ENCODE measurements at places on chromosomes 5 and 9. TPM values are rescaled to one million over a fixed set of nuclear protein-coding genes. Genes with fewer than 3 reads are reported as not detected.
A peak's percentile ranks its signal among the peaks of the same experiment; 100 is the strongest.

GRCh38 chr9:18396102-18396728, 77.7 kb upstream of the ADAMTSL1 start:
- no peaks in the 10 kb centered on the region for H3K36me3 ChIP-seq
- H3K4me3 ChIP-seq = no peak overlapping the region
- peaks cover 10% of the 10 kb centered on the region for H3K4me1 ChIP-seq
- no peaks in the 10 kb centered on the region for H3K27me3 ChIP-seq

GRCh38 chr9:69325409-69326212, 596 bp downstream of the ENTREP1 start:
- peaks cover 31% of the 10 kb centered on the region for H3K27me3 ChIP-seq
- H3K36me3 ChIP-seq = no peaks in the 10 kb centered on the region
- peak overlapping the region; percentile 65 for H3K4me3 ChIP-seq

DNA sequence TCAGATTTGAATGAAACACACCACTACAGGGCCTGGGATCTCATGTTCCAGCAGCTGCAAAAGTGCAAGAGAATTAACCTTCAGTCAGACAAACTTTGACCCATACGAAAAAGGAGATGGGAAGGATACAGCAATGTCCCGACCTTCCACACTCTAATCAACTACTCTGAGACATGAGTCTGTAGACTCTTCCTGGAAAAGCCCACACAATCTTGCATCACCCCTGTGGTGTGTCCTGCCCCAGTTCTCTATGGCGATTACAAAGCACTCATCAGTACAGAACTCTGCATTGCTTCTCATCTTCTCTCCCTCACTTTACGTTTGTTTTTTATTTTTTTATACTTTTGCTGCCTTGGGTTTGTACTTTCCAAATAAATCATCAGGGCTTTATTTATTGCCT, 241.0 kb upstream of the KIF2A start:
- no peak overlapping the region for H3K27ac ChIP-seq
- no peaks in the 10 kb centered on the region for H3K27me3 ChIP-seq
- no peaks in the 10 kb centered on the region for H3K4me1 ChIP-seq
- DNase-seq = no peak
- H3K36me3 ChIP-seq = no peaks in the 10 kb centered on the region

DNA sequence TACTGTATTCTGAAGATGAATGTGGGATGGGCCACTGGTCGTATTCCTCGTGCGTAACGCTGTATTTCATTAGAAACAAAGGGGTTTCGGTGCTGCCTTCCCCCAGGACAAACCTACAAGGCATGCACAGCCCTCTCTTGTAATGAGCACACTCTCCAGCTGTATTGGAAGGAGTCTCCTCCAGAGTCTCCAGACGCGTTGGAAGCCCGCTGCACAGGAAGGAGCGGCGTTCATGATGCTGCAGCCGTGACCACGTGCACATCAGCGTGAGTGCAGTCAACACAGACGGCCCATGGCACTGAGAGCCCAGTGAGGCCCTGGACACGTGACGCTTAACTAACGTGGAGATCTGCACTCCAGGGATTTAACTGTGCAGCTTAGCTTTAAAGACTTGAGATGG, 209.0 kb upstream of the IRX1 start:
- no peak overlapping the region for H3K4me3 ChIP-seq
- H3K27me3 ChIP-seq = peaks cover 6% of the 10 kb centered on the region
- no peaks in the 10 kb centered on the region for H3K36me3 ChIP-seq
- no peak overlapping the region for H3K27ac ChIP-seq

DNA sequence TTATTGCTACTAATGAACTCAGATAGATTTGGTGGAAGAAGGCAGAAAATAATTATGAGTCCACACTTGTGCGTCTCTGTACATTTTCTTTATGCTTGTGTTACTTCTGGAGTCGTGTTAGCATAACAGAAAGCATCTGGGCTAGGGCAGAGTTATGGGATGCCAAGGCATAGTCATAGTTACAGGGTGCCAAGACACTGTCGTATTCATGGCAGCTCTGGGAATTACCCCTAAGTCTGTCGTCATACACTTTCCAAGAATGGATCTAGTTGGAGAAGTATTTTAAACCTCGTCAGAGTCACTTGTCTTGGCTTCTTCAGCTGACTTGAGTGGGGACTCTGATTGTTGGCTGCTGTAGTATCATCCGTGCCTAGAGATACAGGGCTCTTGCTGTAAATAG, 27.7 kb downstream of the CAMK4 start:
- H3K36me3 ChIP-seq = no peaks in the 10 kb centered on the region
- no peak overlapping the region for H3K27ac ChIP-seq

- no peaks in the 10 kb centered on the region for H3K27me3 ChIP-seq
- no peak for DNase-seq
- no peak overlapping the region for H3K27ac ChIP-seq
- H3K36me3 ChIP-seq = no peaks in the 10 kb centered on the region
- no peaks in the 10 kb centered on the region for H3K4me1 ChIP-seq
Measured at GRCh38 chr5:15191012-15191411, 309.0 kb upstream of the FBXL7 start.

DNA sequence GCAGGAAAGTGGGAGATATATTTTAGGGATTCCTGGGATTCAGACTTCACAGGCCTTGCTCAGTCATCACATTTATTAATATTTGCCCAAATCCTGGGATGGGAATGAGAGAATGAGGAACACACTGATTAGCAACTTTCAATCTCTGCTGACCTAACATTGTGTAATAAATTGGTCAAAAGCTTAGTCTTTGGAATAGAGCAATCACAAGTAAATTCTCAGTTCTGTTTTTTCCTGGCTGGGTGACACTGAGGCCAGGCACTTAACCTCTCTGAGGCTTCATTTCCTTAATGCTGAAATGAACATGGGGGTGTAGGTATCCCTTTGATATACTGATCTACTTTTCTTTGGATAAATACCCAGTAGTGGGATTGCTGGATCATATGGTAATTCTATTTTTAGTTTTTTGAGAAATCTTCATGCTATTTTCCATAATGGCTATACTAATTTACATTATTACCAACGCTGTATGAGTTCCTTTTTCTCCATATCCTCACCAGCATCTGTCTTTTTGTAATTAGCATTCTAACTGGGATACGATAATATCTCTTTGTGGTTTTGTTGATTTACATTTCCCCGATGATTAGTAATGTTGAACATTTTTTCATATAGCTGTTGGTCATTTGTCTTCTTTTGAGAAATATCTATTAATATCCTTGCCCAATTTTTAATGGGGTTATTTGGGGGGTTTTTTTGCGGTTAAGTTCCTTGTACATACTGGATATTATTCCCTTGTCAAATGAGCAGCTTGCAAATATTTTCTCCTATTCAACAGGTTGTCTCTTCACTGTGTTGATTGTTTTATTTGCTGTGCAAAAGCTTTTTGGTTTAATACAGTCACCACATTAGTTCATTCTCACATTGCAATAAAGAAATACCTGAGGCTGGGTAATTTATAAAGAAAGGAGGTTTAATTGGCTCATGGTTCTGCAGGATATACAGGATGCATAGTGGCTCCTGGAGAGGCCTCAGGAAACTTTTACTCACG, 36.8 kb upstream of the NIPBL start:
- H3K27me3 ChIP-seq = no peaks in the 10 kb centered on the region
- H3K4me1 ChIP-seq = no peaks in the 10 kb centered on the region
- no peaks in the 10 kb centered on the region for H3K36me3 ChIP-seq
- no peak overlapping the region for H3K27ac ChIP-seq

DNA sequence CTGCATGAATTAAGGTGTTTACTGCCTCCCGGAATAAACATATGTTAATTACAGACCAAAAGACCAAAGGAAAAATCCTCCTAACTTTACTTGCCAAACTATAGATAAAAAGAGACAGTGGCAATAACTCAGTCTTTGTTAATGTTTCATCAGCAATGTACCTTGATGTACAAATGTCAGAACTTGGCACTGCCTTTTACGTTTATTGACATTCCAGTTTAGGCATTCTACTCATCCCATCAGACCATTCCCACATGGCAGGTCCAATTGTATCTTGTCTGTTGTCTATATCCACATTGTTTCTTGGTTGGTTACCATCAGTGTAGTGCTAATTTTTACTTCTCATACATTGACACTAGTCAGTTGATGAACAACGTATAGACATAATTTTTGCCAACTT, 85.5 kb downstream of the TEX10 start:
- no peaks in the 10 kb centered on the region for H3K27me3 ChIP-seq
- no peak for DNase-seq
- no peak overlapping the region for H3K27ac ChIP-seq

DNA sequence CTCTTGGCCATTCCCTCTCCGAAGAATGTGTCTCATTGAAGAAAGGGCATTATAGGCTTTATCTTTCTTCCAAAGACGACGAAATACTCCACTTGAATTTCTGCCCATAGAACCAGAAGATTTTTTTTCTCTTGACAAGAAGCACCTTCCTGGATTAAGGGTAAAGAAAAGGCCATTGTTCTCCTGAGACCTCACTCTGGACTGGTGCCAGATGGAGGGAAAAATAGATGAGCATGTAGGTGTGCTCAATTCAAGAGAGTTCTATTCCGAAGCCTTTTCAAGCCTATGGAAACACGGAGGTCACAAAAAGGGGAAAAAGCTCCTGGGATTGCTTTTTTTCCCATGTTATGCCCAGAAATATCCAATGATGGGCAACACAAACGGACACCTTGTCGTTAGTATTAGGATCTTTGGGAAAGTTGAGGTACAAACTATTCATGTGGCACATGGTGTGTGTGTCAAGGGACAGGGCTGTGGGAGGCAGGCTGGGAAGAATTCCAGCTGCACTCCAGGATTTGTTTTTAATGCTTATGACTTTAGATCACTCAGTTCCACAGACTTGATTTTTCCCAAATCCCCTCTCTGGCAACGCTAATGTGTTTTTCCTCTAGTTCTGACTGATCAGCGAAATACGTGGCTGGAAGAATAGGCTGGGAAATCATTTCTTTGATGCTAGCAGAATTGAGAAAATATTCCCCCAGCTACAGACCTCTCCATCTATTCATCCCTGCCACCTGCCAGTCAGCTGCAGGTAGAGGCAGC, 89.9 kb downstream of the SIL1 start:
- H3K27ac ChIP-seq = no peak overlapping the region
- no peaks in the 10 kb centered on the region for H3K27me3 ChIP-seq
- H3K4me3 ChIP-seq = no peak overlapping the region
- DNase-seq = no peak
- H3K36me3 ChIP-seq = no peaks in the 10 kb centered on the region

- no peak for DNase-seq
- H3K27ac ChIP-seq = no peak overlapping the region
- no peak overlapping the region for H3K4me3 ChIP-seq
- no peaks in the 10 kb centered on the region for H3K4me1 ChIP-seq
- H3K27me3 ChIP-seq = no peaks in the 10 kb centered on the region
- H3K36me3 ChIP-seq = no peaks in the 10 kb centered on the region
Measured at GRCh38 chr5:131883984-131884383, 61.5 kb downstream of the MEIKIN start.

DNA sequence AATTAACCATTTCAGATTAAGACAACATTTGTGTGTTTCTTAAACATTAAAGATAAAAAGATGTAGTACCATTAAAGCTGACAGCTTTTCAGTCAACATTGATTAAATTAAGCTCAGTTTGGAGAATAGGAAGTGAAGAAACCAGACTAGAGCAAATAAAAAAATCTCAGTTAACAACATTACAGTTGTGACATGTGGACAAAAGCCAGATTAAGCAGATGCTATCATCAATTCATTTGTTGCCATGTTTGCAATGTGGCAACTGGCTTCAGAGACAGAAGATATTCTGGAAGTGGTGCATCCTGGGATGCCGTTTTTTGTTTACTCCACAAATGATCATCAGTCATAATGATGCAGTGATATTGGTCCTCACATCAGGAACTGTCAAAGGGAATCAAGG, 70.3 kb upstream of the CNTLN start:
- no peaks in the 10 kb centered on the region for H3K36me3 ChIP-seq
- DNase-seq = no peak
- no peaks in the 10 kb centered on the region for H3K4me1 ChIP-seq

DNA sequence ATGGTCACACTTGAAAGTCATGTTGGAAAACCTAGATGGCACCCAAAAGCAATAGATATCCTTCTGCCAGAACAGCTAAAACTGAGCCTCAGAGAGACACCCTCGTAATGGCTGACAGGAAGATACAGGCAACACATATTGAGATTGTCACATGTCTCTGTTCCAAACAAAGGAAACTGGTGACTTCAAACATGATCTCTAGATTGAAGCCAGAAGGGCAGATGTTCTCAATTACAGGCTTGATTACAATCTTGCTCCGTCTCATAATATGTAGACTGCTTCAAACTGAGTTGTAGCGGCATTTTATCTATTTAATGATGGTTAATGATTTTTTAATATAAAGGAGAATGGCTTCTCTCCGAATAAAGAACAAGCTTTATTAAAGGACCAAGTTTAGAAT, 774.3 kb downstream of the KCTD16 start:
- H3K27me3 ChIP-seq = no peaks in the 10 kb centered on the region
- no peak for DNase-seq
- H3K4me1 ChIP-seq = no peaks in the 10 kb centered on the region
- no peak overlapping the region for H3K27ac ChIP-seq
- H3K4me3 ChIP-seq = no peak overlapping the region

DNA sequence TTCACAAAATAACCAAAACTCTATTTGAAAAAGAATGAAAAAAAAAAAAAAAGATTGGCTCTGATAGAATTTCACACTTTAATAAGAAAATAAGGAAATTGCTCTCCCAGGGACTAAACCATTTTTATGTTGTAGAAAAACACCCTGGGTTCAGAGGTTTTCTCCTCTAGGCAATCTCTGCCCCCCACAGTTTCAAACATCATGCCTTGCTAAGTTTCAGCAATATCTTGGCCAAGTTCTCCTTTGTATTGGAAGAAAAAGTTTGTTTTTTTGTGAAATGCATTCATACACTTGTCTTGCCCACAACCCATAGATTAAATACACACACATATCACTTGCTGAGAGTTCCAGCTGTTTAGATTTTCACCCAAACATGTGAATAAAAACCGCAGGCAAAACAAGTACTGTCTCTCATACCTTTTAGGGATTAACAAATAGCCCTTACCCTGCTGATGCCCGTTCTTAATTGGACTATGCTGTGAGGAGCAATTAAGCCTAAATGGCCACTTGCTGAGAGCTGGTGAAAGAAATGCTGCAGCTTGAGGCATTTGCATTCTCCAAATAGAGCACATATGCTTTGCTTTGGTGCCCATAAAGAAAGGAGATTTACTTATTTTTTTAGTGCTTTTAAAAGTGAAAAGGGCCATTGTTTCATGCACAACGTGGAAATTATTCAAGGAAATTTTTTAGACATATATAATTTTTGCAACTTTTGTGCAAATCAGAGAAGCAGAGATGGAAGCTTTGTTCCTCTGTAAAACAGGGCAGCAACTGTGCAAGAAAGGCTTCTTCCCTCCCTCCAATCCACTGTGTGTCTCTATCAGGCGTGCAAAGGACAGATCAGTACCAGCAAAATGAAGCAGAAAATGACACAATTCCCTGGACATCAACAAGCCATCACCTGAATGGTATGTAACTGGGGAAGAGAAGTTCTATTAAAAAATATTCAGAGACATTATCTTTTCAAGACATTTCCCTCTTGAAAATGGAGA, 262.4 kb upstream of the KIF2A start:
- H3K4me1 ChIP-seq = no peaks in the 10 kb centered on the region
- no peak for DNase-seq
- no peaks in the 10 kb centered on the region for H3K36me3 ChIP-seq
- H3K27me3 ChIP-seq = no peaks in the 10 kb centered on the region

NEUROG1 gene
- total RNA-seq = not detected

SURF2 gene
- 5.1 TPM for total RNA-seq

SPINK1 gene
- total RNA-seq = 1,996 TPM

Measured in stomach (tissue), 19 donors.